ENCODE measurements at places on chromosomes 3 and 15.

DNA sequence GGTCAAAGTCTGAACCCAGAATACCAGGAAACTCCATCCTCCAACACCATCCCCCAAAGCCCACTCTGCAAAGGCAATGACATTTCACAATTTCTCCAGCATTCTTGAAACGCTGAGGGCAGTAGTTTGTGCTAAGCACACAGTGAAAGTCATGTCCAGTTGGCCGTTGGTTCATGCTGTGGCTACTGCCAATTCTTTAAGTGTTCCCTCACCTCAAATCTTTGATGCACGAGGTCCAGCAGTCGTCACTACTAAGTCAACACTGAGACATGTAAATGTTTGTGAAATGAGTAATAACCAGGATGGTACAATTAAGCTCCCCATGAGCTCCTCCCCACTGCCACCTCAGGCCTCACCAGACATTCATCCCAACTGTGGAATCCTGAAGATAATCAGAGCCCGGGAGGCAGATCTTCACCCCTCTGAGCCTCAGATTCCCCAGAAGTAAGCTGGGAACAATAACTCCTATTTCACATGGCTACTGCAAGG, 7.0 kb downstream of the SUCLG2 start:
- no peak for DNase-seq

GRCh38 chr3:81195478-81195877, 566.0 kb downstream of the GBE1 start:
- no peak for DNase-seq

GRCh38 chr3:14472471-14473351, 67.4 kb downstream of the GRIP2 start:
- no peak for DNase-seq

DNA sequence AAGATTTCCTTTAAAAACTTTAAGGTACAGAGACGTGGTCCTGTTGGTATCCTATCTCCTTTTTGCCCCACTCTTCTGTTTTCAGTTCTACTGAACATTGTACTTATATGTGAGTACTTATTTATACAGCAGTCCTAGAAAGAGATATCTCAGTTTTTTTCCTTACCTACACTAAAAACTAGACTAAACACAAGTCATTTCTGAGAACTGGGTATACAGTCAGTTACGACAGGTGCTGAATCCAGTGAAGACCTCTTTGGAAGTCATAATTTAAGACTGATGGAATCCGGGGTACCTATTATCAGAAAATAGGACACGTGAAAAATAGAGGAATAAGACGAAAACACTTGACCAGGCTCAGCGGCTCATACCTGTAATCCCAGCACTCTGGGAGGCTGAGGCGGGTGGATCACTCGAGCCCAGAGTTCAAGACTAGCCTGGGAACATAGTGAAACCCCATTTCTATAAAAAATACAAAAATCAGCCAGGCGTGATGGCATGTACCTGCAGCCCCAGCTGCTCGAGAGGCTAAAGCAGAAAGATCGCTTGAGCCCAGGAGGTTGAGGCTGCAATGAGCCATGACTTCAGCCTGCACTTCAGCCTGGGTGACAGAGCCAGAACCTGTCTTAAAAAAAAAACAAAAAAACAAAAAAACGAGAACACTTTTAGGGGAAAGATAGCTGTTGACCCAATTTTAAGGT, 76.3 kb downstream of the KLHL25 start:
- DNase-seq = no peak

- DNase-seq = no peak
These were observed 110.2 kb downstream of the ADCY5 start for GRCh38 chr3:123338620-123339061.

GRCh38 chr3:50617096-50617791, at the start of gene MAPKAPK3:
Gene MAPKAPK3 (plus strand): TSS chr3:50617151. CDS start chr3:50617566, 415 bp downstream.
- DNase-seq = peak; percentile 30

DNA sequence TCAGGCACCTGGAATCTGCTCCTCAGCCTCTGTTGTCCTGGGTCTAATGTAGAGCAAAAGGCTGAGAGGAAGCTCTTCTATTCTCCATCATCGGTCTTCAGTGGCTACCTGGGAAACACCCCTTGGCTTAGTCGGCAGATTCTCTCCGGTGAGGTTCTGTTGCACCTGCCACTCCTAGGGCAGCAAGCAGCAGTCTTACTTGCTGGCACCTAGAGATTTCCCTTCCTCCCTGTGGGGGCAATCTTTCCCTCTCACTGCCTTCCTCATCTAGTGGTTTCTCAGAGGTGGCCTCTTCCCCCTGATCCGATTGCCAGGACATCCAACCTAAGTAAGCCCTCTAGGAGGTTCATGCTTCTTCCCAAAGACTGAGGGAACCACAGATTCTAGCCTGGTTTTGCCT, 60.8 kb downstream of the PLS1 start:
- no peak for DNase-seq

DNA sequence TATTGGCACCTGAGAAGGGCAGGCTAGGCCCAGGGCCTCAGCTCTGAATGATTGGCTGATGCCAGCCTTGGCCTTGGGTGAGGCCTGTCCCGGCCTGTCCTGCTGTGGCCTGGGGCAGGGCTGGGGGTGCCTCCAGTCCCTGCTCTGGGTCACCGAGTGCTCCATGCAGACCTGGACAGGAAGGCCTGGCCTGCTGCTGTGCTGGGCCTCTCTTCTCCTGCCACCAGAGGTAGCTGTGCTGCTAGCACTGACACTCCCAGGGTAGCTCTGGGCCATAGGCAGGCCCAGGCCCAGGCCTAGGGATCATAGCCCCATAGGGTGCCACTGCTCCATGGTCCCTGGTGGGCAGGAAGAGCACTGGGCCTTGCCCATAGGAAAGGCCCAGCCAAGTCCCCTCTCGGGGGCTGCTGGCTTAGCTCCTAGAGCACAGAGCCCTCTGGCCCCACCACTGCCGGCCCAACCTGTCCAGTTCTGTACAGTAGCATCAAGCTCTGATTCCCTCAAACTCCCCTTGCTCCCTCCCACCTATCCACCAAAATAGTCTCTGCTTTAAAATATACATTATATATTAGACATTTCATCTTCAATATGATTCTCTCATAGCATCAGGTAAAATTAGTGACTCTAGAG, 18.2 kb downstream of the ABTB1 start:
- DNase-seq = no peak

GRCh38 chr3:15268033-15268631, 62.1 kb downstream of the CAPN7 start:
- peak; percentile 75 for DNase-seq

- no peak for DNase-seq
These were observed 213.2 kb upstream of the ARRDC4 start for GRCh38 chr15:97747342-97747741.

DNA sequence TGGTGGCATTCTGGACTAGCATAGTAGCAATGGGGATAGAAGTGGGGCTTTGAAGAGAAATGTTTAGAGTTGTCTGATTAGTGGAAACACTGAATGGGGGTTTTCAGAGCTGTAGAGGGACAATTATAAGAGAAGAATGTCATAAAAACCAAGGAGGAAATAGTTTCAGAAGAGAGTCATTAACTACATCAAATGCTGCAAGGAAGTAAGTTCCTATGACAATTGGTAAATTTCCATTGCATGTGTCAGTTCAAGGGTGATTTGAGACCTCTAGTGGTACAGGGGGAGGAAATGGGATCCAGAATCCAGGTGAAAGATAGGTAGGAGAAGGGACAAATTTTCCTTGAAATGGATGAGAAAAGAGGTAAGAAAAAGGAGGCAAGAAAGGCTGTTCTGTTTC, 68.3 kb upstream of the TBC1D5 start:
- DNase-seq = no peak

- no peak for DNase-seq
These were observed 22.6 kb upstream of the KLF13 start for GRCh38 chr15:31303726-31304648.

DNA sequence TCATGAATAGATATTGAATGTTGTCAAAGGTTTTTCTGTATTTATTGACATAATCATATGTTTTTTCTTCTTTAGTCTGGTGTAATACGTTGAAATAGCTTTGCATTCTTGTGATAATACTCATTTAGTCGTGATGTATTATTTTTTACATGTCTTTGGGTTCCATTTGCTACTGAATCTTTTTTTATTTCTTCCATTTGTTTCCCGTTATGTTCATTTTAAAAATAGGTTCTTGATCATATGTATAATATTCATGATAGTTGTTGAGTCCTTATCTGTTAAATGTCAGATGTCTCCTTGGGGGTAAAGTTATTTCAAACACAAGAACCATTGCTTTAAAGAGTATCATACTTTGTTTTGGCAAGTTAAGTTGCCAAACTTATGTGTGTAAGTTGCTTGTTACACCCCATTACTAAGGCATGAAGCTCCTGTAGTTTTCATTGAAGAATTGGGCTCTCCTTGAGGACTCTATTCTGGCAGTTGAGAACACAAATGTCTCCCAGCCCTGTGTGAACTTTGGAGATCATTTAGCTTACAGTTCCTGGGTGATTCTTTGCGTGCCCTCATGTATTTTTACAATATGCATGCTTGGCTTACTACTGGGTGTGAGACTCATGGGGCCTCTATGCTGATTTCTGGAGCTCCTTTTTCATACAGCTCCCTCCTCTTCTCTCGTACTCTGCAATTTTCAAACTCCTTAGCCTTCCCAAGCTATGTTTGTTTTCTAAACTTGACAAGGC, 8.3 kb downstream of the AKAP13 start:
- DNase-seq = no peak

DNA sequence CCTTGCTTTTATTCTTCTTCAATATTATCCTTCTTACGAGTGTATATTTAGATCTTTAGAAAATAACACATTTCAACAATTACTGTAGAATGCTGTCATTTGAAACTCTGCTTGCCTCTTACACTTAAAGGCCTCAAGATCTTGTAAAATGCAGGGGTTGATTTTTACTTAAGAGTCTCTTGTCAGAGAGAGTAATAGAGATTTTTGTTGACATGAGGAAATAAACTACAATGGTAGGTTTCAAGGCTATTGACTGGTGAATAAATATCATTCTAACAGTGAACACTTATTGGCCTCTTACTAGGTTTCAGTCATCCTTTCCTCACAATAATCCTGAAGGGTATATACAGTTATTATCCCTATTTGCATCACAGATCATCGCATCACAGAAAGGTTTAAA, 344.6 kb downstream of the GBE1 start:
- no peak for DNase-seq

DNA sequence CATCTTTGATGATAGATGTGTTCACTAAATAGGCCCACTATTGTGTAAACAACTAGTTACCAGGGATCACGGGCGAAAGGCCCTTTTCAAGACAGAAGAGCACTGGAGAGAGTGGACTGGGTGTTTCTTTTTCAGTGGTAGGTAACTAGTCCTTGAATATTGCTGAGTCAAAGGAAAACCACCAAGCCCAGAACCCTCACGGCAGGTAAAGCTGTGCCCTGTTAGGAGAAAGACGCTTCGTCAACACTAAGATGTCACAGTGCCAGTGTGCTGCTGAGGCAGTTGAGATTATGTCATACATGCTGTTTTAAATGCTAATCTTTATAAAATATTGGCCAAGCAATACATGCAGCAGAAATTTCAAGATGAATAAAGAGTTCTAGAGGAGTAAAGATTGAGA, 578.6 kb downstream of the PYDC2 start:
- no peak for DNase-seq

GRCh38 chr3:123026565-123027291, 835 bp downstream of the SEMA5B start:
- no peak for DNase-seq

- no peak for DNase-seq
These were observed 233.2 kb upstream of the TPM1 start for GRCh38 chr15:62809115-62809967.

DNA sequence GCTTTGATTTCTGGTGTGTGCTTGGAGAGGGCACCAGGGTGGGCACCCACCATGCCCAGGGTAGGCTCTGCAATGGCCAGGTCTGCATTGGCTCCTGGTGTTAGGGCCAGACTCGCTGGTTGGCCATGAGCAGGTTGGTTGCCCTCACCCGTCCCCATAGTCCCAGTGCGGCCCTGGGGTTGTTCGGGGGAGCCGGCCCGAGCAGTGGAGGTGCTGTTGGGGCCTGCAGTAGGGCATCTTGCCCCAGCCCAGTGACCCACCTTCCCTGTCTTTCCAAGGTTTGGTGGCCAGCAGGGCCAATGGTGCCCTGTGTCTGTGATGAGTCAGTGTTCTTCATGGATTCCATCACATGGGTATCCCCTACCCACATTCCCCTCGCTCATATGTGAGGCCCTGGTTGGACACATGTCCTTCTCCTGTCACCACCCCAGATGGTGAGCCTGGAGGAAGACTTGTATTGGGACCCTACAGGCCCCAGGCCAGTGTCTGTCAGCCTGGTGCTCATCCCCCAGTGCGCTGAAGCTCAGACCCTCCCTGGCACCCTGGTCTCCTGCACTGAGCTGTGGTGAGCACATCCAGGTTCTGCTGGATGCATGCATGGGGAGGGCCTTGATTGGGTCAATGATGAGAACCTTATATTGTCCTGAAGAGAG, 190.1 kb downstream of the UBE3A start:
- DNase-seq = no peak

- DNase-seq = no peak
These were observed 58.2 kb upstream of the SEC13 start for GRCh38 chr3:10379161-10379560.

- DNase-seq = no peak
These were observed 46.0 kb upstream of the SMAD6 start for GRCh38 chr15:66655997-66656396.

DNA sequence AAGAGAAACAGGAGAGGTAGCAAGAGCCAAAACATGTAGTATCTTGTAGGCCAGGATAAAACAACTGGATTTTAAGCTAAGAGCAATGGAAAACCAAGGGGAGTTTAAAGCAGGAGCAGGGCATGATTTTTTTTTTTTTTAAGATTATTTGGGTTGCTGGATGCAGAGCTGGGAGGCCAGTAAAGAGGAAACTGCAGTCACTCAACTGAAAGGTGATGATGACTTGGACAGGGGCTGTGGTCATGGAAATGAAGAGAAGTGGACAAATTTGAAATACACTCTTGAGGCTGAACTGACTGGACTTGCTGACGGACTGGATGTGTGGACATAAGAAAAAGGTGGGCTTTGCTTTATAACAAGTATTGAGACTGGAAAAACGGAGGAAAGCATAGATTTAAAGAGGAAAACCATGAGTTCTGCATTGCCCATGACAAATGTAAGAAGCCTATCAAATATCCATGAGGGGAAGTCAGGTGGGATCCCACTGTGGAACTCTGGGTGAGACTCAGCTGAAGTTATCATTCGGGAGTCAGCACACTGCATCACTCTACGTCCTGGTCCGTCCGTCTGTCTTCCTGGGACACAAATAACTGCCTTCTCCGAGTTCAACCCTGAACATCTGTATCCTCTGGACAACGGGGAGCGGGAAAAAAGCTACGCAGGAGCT, 688 bp downstream of the XPC start:
- DNase-seq = no peak

GRCh38 chr15:70559265-70560239, 203.8 kb downstream of the UACA start:
- peak; percentile 31 for DNase-seq

DNA sequence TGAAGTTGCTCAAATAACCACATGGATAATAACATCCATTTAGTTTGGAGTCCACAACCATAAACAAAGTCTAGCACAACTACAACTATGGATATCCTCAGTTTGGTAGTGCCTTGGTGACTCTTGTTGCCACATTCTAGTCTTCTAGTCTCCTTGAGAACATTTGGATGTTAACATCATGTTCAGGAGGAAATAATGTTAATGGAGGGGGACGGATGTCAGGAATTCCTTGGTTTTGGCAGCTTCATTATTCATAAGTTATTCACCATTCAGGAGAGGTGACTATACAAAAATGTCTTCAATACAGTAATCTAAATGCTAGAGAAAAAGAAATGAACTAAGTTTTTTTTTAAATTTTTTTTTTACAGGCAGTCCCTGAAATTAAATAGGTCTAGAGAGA, 26.4 kb upstream of the GABPB1 start:
- DNase-seq = no peak

GRCh38 chr15:66827039-66827697, 125.1 kb downstream of the SMAD6 start:
- DNase-seq = no peak

Measured in stimulated activated CD4-positive, alpha-beta T cell treated with anti-CD3 and anti-CD28 coated beads, Interleukin-15, amount 100 ng/mL, for 1 hour (primary cell).